ENCODE measurements at places on chromosomes 1 and 21.

DNA sequence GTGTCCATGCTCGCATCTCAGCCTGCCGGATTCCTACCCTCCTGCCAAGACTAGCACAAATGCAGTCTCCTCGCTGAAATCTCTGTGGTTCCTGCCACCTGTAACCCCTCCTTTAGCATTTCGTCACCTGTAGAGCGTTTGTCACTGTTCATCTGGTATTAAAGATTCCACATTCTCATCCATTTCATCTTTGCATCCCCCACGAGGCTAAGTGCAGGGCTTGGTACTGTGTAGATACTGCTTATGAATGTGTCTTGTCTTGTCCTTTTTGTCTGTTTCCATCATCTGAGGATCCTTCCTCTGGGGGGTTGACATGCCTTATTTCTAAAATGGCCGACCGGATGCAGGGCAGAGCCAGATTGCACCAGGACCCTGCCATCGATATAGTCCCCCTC, 53.7 kb upstream of the DNAJC6 start:
- DNase-seq = peak; percentile 57

DNA sequence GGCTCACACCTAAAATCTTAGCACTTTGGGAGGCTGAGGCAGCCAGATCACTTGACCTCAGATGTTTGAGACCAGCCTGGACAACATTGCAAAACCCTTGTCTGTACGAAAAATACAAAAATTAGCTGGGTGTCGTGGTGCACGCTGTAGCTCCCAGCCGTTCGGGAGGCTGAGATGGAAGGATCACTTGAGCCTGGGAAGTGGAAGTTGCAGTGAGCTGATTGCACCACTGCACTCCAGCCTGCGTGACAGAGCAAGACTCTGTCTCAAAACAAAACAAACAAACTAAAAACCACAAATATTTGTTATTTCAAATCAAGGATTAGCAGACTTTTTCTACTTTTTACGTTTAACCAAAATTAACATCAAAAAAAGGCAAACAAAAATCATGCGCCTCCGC, 31.3 kb downstream of the INKA2 start:
- no peak for DNase-seq

- DNase-seq = peak; percentile 74
These were observed 19.3 kb downstream of the SH2D2A start for GRCh38 chr1:156797212-156797871.

DNA sequence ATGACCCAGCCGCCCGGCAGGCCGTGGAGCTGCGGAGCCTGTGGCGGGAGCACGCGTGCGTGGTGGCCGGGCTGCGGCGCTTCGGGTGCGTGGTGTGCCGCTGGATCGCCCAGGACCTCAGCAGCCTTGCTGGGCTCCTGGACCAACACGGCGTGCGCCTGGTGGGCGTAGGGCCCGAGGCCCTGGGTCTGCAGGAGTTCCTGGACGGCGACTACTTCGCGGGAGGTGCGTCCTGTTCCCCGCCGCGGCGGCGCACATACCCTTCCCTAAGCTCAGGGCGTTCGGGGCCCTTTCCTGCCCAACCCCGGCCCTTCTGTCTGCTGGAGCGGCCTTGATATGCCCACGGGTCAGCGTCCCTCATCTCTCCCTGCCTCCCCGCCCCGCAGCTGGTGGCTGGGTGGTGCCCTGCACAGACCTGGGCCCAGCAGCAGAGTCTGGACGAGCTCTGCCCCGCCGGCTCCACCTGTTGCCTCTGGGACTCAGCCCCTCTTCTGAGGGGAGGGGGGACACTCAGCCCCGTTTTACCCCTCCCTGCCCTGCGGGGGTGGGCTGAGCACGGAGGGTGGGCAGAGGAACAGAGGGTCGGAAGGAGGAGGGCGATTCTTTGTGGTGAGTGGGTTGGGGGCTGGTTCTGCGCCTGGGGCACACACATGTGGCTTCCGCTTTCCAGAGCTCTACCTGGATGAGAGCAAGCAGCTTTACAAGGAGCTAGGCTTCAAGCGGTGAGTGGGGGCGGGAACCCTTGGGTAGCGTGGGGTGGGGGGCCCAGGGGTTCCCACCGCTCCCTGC, 688 bp downstream of the PRXL2B start:
- no peak for DNase-seq

DNA sequence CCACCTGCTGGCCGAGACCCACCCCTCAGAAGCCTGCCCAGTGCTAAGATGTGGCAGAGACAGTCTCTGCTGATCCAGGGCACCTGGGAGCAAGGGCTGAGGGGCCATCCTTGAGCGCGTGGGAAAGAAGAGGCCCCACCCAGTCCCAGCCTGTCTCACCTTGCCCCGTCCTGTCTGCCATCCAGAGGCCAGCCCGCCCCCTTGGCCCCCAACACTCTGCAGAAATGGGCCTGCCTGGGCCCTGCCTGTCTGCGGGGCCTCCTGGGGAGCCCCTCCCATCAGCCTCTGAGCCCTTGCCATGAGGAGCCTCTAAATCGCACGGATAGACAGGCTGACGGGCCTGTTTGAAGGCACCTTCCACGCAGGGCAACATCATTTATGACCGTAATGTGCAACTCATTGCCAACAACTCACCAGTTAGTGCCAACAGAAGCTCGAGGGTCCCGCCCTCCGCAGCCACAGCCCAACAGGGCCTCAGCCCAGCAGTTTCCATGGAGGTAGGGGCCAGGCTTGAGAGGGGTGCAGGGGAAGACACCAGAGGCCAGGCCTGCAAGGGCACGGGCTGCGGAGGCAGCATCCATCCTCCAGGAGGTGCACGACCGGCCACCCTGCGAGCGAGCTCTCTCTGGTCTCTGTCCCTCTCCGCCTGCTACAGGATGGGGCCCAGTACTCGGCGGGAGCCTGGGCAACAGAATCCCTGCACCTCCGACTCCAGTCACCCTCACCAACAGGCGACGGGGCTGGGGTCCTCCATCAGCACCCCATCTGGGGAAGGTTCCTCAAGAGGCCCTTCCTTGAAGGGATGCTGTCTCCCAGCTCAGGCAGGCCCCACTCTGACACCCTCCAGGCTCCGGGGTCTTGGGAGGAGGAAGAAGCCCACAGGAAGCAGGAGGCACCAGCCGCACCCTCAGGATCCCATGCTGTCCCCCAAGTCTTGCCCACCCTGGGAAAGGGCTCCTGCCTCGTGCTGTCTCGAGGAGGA, 78.0 kb downstream of the MEGF6 start:
- no peak for DNase-seq

- DNase-seq = no peak
These were observed 1.8 kb downstream of the EYA3 start for GRCh38 chr1:28086651-28087050.

DNA sequence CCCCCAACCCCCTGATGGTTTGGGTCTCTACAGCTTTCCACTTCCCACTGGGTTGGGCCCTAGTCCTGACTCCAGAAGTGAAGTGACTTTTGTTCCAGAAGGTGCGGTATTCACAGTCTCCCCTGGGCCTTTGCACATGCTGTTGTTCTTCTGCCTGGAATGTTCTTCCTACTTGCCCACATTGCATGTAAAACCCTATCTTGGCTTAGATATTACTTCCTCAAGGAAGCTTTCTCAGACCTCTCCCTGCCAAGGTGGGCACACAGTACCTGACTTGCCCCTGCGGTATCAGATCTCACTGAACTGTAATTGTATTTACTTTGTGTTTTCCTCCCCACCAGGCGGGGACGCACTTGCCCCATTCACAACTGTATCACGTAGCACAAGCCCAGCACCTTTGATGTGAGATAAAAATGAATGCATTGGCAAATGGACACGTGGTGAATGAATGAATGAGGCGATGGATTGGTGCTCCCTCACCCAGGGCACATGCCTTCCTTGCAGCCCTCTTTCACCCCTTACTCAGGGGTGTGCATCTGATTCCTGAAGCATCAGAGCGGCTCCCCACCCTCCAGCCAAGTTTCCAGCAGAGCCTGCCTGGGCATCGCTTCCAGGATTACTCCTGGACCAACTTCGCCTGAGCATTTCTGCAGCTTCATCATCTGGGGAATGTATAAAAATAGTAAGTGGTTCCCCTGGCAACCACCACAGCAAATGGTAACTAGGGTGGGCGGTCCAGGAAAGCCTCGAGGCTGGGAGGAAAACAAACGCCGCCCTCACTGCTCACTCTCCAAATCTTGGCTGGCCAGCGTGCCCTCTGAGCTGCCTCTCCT, 19.8 kb downstream of the NENF start:
- DNase-seq = peak; percentile 24

DNA sequence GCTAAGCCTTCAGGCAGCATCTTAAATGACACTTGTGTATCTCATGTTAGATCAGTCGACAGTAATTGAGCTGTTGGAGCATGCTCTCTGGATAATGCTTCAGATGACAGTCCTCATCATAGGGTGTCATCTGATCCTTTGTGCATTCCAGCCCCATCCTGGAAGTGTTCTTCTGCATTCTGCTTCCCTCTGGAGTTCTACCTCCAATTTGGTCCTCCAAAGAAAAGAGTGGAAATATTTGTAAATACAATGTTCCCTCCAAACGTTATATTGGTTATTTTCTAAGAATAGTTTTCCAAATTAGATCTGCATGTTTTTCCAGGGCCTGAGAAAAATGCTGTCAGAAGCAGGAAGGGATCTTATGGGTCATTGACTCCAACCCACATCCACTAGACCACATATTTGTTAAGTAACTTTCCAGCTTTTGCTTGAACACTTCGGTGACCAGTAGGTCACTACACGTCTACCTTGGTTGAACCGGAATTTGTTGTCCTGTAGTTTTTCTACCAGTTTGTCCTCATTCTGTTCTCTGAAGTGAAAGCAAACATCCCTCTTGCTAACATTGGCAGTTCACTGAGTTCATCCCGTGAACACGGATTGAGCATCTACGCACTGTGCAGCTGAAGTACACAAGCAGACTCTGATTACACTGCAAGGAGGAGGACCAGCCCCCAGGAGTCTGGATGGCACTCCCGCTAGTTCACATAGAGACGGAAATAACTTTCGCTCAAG, 136.0 kb downstream of the TLR5 start:
- no peak for DNase-seq

GRCh38 chr1:182259229-182259872, 132.2 kb downstream of the GLUL start:
- DNase-seq = no peak

DNA sequence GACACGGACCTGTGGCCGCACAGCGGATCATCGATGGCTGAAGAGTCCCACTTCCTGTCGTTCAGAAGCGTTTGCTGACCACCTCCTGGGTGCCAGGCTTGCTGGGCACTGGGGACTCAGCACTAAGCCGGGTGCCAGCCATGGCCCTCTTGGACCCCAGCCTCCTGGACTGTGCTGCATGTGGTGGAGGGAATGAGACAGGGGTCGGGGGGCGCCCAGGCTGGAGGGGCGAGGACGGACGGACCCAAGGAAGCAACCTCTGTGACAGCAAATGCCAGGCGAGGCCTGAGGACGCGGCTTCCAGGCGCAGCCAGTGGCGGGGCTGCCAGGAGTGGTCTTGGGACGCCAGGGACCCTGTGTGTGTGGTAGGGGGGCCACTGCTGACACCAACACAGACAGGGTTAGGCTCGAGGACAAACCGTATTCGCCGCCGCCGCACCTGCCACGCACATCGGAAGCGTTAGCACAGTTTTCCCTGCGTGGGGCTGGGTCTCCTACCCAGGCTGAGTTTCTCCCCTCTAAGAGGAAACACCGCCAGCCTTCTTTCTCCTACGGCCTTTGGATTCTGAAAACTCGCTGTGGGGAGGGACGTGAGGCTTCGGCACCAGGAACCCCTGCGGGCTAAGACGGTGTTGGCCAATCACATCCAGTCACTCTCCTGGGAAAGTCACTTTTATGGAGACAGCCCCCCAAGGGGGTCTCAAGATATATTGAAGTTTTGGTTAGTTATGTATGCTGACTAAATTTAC, 3.1 kb upstream of the MXRA8 start:
- no peak for DNase-seq

DNA sequence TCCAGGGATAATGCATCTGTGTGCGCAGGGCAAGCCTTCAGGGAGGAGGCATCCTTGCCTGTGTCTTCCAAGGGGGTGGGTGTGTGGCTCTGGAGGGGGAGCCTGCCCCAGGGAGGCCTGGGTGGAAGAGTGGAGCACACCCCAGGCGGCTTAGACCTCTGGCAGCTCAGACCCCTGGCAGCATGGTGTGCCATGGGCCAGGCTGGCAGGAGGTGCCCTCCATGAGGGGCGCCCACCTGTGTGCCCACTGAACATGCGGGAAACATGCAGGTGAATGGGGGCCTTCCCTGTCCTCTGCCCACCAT, 1.1 kb upstream of the PANK4 start:
- no peak for DNase-seq

DNA sequence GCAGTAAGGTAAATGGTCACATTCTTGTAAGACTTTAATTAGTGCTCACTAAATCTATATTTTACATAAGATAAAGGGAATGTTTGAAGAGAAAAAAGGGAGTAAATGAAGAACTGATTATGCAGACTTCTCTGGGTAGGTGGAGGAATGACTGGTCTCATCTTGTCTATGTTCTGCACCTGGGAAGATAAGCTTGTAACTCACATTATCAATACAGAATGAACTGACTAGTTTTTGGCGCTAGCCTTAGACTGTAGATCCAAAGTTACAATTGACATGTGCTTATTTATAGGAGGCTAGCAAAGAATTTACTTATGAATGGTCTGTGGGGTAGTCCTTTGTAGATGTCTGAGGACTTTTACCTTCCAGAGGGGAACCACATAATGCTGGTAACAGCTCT, 214.9 kb upstream of the RAB4A start:
- no peak for DNase-seq

- DNase-seq = no peak
These were observed 578.5 kb upstream of the ZP4 start for GRCh38 chr1:238469146-238469631.

- no peak for DNase-seq
These were observed at the start of gene ADSS2 for GRCh38 chr1:244451539-244451950. Gene ADSS2, minus strand, starts transcription at chr1:244451909. Its CDS starts 92 bp downstream, at chr1:244451817.

GRCh38 chr1:3065797-3066196, 3.2 kb upstream of the PRDM16 start:
- no peak for DNase-seq

DNA sequence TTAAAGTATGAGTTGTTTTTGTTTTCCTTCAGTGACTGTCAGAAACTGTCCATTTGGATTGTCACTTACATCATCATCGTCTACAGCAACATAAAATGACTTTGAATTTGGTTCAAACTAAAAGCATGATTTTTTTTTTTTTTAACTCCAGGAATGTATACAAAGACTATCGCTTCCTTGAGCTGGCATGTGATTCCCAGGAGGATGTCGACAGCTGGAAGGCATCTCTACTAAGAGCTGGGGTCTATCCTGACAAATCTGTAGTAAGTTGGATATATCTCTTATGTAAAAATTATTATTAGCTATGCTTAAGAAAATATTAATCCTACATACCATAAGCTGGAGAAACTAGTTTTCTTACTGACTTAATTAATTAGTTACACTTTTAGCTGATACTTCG, 111.9 kb upstream of the C1orf105 start:
- no peak for DNase-seq

- DNase-seq = peak; percentile 32
These were observed 1.8 kb downstream of the ACTA1 start for GRCh38 chr1:229432116-229432461.

DNA sequence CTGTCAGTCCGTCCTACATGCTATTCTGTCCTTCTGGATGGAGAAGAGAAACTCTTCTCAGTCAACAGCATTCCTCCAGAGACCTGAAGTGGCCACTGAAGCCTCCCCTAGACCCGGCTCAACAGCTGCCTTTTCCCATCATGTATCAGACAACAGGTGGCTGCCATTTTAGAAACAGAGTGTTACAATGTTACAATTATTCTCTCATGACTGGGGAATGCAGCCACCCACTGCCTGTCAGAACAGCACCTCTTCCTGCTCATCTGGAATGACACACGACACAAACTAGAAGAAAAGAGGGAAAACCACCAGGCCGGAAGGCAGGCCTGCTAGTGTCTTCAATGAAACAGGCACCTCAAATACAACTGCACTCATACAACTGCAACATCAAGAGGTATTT, 105.3 kb downstream of the PGBD5 start:
- DNase-seq = no peak

- DNase-seq = no peak
These were observed 90.2 kb upstream of the TSPAN2 start for GRCh38 chr1:115179397-115180079.

All from NCI-H1417 (cell line).